Hematopoietic multipotent progenitor cell treated with erythropoietin and hydrocortisone succinate and interleukin-3 and kit ligand, for 6 days (in vitro differentiated cells): ENCODE measurements at places on chromosomes 16 and 17.

GRCh38 chr17:17737961-17738894 is 57.0 kb downstream of the RAI1 start:
- DNase-seq = peak; percentile 59

- no peak for DNase-seq
These were observed 1.1 kb downstream of the CTRB1 start for GRCh38 chr16:75219838-75220237.

- no peak for DNase-seq
These were observed 686 bp upstream of the MTSS2 start for GRCh38 chr16:70686376-70687101.

GRCh38 chr16:88903267-88903666 is 36.8 kb upstream of the PABPN1L start:
- DNase-seq = no peak

GRCh38 chr17:82519971-82520903 is 705 bp downstream of the FOXK2 start:
- DNase-seq = no peak

GRCh38 chr16:46812781-46813540 is 18.0 kb downstream of the C16orf87 start:
- no peak for DNase-seq

DNA sequence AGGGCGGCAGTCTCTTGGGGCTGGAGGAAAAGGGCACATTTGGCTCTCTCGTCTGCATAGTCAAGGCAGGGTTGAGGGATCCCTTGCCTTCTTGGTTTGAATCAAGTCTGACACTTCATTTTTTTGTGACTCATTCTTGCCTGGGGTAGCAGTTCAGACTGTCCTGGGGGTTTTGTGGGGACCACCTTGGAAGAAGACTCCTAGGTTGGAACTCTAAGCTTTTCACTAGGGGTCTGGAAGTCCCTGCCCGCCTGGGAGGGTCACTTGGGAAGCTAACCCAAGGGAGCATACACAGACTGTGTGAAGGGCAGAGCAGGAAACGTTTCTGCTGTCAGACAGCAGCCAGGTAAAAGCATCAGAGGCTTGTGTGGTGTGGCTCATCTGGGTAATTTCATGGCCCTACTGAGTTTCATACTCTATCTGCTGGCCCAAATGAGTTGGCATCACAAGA is 11.3 kb downstream of the YPEL2 start:
- no peak for DNase-seq

- no peak for DNase-seq
These were observed 154.2 kb downstream of the VPS53 start for GRCh38 chr17:560432-560873.

DNA sequence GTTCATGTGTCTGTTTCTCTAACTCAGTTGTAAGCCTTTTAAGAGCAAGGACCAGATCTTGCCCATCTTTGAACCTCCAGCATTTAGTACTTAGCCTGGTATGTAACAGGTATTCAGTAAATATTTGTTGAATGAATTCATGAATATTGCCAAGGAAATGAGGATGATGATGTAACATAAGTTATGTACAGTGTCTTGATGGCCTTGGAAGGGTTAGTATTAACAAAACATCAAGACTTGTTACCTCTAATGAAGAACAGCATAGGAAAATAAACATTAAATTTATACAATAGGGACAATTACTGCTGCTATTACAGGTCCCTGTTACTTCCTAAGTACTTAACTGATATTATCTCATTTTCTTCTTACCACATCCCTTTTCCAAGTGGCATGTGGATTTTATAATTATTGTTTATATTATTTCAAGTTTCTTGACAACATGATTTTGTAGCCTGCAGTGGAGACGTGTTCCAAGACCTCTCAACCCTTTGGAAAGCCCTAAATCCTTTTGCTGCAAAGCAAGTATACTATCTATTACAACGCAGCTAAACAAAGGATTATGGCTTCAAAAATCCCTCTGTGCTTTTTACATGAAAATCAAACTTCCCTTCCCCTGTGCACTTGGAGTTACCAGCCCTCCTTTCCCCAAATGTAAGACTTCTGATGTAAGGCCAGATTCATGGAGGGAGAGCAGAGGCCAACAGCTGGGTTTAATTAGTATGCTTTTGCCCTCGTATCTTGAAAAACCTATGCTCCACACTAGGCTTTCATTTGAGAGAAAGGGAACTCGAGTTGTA is 77.4 kb upstream of the SMIM36 start:
- no peak for DNase-seq

DNA sequence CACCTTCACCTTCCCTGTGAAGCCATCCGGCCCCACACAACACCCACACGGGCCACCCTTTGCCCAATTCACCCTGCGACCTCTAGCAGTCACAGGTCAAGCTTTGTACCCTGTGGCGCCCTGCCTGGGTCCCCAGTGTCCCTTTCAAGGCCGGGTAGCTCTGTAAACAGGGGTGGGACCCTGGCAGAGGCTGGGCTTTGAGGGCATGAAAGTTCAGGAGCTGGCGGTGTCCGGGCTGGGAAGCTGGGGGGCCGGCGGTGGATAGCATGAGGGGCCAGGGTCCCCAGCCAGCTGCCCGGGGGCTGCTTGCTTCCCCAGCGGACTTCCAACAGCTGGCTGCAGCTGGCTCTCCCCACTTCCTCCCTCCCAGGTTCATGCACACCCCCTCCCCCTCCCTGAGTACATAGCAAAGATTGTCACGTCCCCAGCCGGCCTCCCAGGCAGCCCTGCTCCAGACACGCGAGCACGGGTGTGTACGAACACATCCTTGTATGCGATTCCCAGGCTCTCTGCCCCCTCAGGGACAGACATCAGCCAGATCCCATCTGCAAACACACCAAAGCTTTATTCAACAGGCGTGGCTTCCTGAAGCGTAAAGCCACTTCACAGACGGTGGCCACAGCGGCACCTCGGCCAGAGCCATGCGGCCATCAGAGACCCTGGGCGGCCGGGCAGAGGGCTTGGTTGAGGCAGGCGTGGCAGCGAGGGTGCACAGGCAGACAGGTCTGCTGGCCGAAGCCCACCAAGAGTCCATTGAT is 8.2 kb downstream of the NTHL1 start:
- DNase-seq = no peak

DNA sequence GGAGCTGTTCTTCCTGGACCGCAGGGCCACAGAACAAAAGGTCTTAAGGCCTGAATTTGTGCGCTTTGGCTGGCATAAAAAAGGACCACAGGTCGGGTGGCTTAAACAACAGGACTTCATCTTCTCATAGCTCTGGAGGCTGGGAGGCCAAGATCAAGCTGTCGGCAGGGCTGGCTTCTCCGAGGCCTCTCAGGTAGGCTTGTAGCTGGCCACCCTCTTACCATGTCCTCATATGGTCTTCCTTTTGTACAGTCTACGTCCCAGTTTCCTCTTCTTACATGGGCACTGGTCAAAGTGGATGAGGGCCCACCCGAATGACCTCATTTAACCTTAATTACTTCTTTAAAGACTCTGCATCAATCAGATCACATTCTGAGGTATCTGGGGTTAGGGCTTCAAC is 257.6 kb downstream of the CBLN1 start:
- DNase-seq = no peak

DNA sequence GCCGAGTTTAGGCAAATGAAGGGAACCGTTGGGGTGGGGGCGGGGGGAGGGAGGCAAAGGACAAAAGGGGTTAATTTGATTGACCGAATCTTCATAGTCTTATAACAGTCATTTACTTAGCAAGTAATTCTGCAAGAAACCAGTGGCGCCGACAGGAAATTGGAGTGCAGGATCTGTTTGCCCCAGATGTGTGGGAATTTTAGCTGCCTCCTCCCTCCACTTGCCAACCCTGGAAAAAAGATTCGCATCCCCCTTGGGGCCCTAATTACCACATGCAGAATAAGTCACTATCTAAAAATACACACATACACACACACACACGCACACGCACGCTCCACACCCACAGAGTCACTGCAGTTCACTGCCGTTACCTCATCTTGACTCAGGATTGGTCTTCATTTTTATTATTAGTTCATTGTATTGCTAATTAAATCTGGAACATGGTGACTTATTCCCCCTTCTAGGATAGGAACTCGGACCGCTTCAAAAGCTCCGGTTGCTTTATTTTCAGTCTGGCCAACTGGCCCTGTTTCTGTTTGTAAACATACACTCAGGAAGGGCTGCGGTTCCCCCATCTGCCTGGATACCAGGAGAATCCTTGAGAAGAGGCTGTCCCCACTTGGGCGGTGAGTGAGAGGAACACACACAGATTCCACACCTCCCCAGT is 241.6 kb upstream of the SALL1 start:
- no peak for DNase-seq

DNA sequence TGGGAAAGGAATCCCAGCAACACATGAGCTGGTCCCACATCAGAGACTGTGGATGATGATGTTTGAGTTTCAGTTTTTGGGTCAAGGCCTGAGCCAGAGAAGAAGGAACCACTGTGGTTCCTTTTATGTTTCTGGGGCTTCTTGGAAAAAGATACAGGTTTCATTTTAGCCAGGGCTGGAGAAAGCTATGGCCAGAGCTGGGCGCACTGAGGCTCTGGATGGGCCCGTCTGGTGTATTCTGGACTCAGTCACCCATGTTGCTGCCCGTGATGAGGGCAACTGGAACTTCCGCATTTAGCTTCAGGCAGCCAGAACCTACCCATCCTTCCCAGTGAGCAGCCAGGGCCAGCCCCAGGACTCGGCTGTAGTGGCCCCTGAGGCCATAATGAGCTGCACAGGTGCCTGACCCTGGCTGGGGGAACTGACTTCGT is 15.0 kb upstream of the PITPNA start:
- peak; percentile 50 for DNase-seq

GRCh38 chr17:2724784-2725164 is 13.2 kb upstream of the CLUH start:
- peak; percentile 69 for DNase-seq

DNA sequence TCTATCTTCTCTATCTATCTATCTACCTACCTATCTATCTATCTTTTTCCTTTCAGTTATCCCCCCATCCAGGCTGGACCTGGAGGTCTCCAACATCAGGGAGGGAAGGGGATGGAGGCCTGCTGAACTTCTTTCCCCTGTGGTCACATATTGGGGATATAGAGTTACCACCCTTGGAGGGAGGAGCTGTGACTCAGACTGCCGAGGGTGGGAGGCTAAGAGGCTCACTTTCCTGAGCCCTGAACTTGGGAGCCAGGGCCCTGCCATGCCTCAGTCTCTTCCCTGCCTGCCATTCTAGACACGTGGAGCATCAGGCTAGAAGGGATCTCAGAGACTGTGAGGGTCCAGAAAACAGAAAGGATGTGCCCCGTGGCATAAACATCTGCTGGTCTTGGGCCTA is 8.4 kb downstream of the LRRC3C start:
- no peak for DNase-seq
